ENCODE measurements at places on chromosomes 3 and 15.

DNA sequence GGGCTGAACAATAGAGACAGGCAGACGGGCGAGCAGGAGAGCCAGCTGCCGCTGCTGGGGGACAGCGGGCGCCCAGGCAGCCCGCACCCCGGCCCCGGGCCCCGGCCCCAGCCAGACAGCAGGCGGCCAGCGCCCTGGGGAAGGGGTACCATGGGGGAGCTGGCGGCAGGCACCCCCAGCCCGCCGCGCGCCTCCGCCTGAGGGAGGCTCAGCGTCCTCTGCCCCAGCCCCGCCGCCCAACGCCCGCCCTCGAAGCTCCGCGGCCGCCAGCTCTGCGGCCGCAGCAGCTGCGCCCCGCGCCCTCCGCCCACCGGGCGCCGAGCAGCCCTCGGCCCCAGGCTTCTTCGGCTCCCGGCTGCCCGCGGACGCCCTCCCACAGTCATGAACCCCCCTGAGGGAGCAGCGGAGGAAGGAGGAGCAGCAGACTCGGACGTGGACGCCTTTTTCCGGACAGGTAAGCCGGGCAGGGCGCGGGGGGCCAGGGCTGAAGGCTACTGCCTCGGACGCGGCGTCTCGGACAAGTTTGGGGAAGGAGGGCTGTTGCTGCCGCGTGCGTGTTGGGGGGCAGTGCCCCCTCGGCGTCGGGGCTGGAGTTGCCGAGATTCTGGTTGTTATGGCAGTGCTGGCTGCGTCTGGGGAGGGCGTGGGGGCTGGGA is 41.6 kb upstream of the ROPN1 start:
- no peak for DNase-seq

DNA sequence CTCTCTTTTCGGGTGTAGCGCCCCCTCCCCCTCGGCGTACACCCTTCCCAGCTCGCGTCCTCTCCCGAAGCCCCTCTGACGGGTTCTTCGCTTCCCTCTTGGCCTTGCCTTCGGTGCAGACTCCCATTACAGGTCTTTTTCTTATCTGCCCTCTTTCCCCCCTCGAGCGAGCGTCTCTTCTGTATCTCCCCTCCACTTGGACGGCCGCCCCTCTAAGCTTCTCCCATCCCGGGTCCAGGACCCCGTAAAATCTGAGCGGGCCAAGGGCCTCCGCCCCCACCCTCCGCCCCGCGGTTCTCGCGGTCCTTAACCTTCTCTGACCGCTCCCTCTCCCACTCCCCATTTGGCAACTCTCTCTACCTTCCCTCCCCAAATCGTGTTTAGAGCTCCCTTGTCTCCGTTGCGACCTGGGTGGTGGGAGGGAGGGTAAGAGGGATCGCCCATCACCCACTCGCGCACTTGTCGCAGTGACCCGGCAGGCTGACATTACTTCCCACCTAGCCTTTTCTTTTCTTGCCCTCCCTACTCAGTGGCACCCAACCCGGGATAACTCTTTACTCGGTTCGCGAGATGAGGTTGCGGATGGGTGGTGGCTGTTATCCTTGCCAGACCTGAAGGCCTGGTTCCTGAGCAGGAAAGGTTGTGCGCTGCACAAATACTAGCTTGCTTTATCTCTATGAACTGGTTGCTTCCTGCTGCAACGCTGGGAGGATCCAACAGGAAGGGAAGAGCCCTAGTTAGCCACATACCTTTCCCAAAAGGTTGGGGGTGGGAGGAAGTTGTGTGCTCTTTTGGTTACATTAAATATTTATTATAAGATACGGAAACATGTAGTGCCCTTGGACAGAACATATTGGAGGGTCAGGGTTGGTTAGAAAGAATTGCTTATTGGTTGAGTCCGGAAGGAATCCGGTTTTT is 922 bp downstream of the RAB11A start:
- DNase-seq, result peak; percentile 9

- no peak for DNase-seq
Observed at GRCh38 chr3:72559385-72559784, 288.9 kb downstream of the SHQ1 start.

- no peak for DNase-seq
Observed at GRCh38 chr3:149554826-149555225, 80.3 kb downstream of the TM4SF4 start.

GRCh38 chr3:195401943-195402342 is 40.9 kb downstream of the ACAP2 start:
- peak; percentile 85 for DNase-seq

DNA sequence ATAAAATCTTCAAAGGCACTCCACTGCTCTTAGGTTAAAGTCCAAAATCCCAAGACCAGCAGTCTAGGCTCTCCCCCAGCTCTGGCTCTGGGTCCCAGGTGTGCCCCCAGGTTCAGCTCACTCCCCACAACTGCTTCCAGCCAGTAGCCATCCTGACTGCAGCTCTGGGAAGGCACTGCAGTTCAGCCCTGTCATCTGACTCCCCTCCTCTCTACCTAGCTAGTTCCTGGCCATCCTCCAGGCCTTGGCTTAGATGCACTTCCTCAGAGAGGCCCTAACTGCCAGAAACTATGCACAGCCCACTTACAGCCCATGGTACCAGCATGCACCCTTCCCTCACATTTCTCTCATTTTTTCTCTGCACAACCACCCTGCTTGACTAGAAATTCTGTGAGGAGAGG is 25.5 kb downstream of the TBC1D2B start:
- no peak for DNase-seq

DNA sequence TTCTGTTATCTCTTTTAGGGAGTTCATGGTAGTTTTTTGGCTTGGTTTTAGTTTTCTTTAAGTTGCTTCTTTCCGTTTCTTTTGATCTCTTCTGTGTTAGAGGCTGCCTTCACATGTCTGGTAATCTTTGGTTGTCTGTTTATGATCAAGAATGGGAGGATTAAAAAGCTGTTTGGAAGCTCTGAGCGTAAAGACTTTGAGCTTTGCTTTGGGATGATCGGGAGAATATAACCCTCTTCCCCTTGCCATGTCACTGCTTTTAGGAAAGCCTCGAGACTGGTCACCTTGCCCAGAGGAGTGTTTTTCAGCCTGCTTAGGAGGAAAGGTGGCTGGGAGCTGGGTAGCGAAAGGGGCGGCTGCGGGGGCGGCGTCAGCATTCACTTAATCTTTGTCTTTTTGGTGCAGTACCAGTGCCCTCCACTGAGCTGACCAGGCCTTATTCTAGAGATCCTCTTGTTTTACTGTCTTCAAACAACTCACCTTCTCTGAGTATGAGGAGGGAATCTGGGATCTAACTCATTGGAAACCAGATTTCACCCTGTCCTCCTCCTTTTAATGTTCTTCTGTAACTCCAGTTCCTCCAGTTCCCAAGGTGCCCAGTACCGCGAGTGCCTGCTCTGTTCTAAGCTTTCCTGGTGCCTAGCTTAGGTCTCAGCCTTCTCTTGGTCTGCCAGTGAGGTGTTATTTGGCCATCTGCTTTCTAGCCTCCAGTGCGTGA is 15.5 kb downstream of the TATDN2 start:
- DNase-seq, result no peak

DNA sequence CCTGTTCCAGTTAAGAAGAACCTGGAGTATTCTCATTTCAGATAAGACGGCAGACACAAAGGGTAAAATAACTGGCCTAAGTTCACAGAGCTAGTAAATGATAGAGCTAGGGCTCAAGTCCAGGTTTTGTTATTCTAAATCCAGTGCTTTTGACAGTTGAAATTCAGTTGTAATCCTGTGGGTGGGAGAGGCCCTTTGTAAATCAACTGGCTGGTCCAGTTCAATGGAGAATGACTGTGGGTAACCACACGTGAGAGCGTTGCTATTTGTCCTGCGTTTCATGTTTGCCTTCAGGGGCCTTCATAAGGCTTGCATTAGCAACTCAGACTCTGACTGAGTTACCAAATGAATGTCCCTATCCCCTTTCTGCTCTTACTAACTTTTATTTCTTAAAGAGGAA is 24.2 kb upstream of the CD96 start:
- DNase-seq, result no peak

- DNase-seq, result peak; percentile 22
Observed at GRCh38 chr3:194404365-194405140, 5.5 kb upstream of the GP5 start.

DNA sequence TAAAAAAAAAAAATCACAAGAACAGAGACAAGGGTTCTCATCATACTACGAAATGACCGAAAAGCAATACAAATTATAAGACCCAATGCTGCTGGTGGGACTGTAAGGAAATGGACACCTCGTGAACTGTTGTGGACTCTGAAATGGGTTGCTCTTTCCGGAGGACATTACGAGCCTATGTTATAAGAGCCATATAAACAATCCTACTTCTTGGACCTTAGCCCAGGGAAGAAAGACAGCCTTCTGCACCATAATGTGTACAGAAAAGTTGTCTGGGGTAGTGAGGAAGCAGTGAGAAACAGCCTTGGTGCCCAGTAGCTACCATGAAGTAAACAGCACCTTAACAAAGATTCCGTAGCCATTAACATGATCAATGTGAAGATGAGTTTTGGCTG is 2.7 kb downstream of the SLC22A14 start:
- no peak for DNase-seq

Measured in NCI-H748 treated with DMSO at 0.1 percent for 48 hours (cell line).